ENCODE measurements at places on chromosomes 7 and 10.

- DNase-seq = no peak
Measured at GRCh38 chr10:75098902-75099673, 12.4 kb upstream of the SAMD8 start.

- DNase-seq = no peak
Measured at GRCh38 chr7:151773797-151774196, 103.1 kb downstream of the PRKAG2 start.

GRCh38 chr10:62001898-62002297, 100.4 kb downstream of the ARID5B start:
- DNase-seq = no peak

GRCh38 chr10:759898-760477, 70.5 kb upstream of the DIP2C start:
- no peak for DNase-seq

DNA sequence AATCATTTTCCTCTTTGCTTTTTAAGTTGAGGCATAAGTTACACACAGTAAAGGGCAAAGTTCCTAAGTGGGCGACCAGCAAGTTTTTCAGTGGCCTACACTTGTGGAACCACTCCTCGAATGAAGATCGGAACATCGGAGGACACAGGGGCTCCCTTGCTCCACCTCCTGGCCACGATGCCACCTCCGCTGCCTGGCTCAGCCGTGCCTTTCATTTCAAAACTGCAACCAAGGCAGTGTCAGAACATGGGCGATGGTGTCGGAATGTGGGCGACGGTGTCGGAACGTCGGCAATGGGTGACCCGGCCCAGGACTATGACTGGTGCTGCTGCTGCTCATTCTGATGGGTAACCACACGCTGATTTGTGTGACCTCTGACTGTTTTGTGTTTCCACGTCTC, 9.6 kb upstream of the VIPR2 start:
- DNase-seq = no peak

- DNase-seq = no peak
Measured at GRCh38 chr10:132281915-132282666, 25.7 kb downstream of the STK32C start.

Data from nephron progenitor cell (in vitro differentiated cells).